ENCODE measurements at places on chromosomes 3 and 15.

- DNase-seq, result peak; percentile 87
These were observed at the start of gene ATP2C1 for GRCh38 chr3:130893376-130894129. TSS of gene ATP2C1 (plus strand) at chr3:130894084. CDS start at chr3:130894770, 686 bp downstream.

GRCh38 chr3:69753179-69753775, 14.0 kb downstream of the MITF start:
- DNase-seq, result no peak

GRCh38 chr3:10463533-10464434, 41.6 kb downstream of the ATP2B2 start:
- no peak for DNase-seq

GRCh38 chr3:8546609-8547008, 45.0 kb downstream of the LMCD1 start:
- DNase-seq, result no peak

DNA sequence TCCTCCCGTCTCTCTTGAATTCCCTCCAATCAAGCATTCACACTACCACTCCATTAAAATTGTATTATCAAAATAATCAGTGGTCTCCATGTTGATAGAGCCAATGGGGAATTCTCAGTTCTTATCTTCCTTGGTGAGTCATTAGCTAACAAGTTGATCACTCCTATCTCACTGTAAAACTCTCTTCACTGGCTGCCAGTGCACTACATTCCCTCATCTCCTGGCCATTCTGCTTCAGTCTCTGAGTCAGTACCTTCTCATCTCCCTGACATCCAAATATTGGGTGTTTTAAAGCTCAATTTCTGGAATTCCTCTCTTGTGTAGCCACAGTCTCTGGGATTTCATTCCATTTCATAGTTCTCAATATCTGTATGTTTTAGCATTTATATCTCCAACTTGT, 175.2 kb downstream of the ALDH1A2 start:
- DNase-seq, result no peak

DNA sequence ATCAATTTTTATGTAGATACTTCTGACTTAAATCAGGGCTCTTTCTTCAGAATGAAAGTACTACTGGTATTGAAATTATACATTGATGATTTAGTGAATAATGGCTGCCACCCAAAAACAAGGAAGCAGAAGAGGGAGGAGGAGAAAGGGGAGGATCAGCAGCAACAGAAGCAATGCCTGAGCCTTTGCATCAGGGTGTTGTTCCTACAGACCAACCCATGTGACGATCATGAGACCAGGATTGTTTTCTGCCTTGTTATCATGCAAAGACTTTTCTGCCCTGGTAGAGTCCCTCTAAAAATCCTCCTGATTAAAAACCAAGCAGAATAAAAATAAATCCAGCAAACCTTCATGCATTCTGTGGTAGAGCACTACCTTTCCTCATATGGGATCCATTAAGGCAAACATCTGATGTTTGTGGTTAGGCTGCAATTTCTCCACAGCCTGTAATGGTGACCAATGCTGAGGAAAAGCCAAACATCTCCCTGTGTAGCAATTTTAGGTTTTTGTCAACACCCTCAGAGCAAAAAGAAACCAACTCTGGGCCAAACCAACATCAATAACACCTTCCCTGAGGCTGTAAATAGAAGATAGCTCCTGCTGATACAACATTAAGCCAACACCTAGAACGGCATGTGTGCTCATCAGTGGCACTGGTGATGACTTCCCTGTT, 191.7 kb downstream of the ATP8B4 start:
- peak; percentile 48 for DNase-seq

GRCh38 chr15:26595611-26596010, 177.3 kb downstream of the GABRB3 start:
- no peak for DNase-seq

DNA sequence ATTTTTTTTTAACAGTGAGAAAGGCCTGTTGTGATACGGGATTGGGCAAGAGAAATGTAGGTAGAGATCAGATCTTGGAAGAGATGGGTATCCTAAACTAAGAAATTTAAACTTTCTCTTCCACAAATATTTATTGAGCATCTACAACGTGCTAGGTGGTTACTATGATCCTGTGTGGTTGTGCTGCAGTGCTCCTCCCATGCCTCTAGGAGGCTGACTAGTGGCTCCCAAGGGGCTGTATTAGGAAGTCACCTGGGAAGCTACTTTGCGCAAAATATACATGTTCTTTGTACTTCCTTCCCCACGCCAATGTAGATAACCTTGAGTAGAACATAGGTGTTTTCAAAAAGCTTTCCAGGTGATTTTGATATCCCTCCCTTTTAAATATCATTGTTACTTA, 27.2 kb downstream of the USP3 start:
- DNase-seq, result no peak

DNA sequence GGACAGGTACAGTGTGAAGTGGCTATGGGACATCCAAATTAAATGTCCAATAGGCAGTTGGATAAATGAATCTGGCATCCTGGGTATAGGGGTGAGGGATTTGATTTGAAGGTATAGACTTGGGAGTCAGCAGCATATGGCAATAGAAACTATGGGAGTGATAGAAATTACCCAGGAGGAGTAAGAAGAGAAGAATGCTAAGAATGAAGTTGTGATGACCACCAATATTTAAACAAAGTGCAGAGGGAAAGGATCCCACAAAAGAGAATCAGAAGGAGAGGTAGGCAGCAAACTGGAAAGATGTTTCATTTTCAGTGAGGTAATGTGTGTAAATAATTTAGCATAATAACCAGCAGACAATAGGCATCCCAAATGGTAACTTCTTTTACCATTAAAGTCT, 13.8 kb upstream of the MSL2 start:
- no peak for DNase-seq

DNA sequence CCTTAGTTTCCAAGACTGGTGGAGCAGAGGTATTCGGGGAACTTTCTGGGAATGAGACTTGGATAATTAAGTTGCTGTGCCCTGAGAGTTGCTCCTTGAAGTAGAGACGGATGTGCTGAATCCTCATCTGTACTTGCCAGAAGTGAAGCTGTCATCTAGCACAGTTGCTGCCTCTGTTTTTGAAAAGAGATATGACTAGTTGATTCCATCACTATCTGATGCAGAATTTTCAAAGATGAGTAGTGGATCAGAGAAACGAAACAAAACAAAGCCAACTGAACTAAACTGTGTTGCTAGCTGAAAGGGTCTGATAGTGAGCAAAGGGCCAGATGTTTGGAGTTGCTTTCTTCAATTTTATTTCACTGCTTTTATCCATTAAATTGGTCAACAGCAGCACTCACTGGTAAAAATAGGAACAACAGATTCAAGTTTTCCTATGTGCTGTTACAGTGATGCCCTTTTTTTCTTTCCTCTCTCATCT, 52.7 kb downstream of the MITF start:
- DNase-seq, result peak; percentile 48

GRCh38 chr3:9409981-9410854, 12.8 kb downstream of the SETD5 start:
- DNase-seq, result no peak

DNA sequence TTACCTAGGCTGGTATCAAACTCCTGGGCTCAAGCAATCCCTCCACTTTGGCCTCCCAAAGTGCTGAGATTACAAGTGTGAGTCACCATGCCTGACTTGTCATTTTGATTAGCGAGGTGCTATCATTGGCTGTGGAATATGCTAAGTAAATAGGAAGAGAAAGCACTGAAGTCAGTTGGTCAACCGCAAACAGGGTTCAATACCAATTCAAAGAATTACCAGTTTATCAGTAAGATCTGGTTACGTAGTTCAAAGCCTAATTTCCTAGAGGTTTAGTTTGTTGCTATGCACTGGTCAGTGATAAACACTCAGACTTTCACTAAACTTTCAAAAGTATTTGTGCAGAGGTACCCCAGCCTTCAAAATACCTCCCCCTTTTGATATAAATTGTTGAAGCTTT, 29.5 kb downstream of the GLB1 start:
- no peak for DNase-seq

DNA sequence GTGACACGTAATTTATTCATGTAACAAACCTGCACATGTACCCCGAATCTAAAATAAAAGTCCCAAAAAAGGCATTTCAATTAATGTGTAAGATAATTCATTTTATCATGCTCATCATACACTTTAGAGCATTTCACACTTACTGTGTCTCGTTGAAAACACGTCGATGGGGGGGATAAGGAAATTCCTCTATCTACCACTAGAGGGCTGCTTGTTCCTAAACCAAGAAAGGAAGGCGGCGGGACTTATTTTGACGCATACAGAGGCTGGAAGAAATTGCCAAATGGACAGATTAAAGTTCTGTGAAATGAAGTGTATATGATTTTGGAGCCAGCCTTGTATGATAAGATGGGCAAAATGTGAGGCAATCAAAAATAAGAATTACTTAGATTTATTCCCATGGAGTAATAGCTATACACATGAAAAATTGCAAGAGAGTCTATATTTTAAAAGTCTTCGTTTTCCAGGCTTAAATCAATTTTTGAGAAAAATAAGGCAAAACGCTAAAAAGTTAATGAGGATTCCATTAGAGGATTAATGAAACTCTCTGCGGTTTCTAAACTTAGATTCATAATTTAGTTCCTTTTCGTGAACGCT, 346.8 kb downstream of the CNTN3 start:
- peak; percentile 50 for DNase-seq

DNA sequence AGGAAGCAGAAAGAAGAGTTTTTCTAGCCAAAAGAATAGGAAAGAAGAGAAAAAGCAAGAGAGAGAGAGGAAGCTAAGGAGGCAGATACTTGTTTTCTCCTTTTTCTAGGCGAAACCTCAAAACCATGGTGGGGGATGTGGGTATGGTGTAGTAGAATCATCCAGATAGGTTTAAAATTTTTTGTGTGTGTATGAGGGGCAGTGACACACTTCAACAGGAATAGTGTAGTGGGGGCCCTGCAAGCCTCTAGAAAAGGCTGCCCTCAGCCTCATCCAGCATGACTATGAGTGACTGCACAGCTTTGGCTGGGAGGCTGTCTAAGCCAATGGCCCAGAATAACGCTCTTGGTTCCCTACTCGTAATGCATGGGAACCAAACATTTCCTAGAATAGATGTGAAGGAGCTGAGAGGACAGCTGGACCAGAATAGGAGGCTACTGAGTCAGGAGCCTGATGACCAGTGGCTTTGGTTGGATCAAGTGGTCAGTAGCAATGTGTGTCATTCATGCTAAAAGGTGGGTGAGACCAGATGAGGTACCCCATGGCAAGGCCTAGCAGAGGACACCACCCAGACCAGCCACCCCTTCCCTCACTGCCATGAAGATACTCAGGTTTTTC, 24.4 kb downstream of the MOBP start:
- DNase-seq, result no peak
